ENCODE measurements at places on chromosomes 3 and 15.
A peak's percentile ranks its signal among the peaks of the same experiment; 100 is the strongest.

- peak; percentile 56 for DNase-seq
Measured at GRCh38 chr3:124168271-124168670, 176.3 kb upstream of the ROPN1 start.

- no peak for DNase-seq
Measured at GRCh38 chr3:106007512-106007911, 138.7 kb upstream of the CBLB start.

DNA sequence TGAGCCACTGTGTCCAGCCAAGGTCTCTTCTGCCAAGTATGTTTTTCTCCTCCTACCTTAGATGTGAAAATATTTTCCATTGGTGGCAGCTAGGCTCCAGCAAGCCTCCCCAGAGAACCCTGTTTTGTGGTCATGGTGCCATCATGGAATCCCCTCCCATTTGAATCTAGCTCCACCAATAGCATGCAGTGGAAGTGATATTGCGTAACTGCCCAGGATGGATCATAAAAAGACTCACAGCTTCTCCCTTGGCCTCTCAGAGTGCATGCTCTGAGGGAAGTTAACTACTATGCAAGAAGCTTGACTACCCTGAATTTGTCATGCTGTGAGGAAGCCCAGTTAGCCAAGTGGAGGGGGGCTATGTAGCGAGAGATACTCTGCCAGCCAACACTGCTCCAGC lies 27.5 kb downstream of the CRYGS start:
- DNase-seq: no peak

GRCh38 chr15:50798684-50799083 lies 33.2 kb upstream of the SPPL2A start:
- no peak for DNase-seq

DNA sequence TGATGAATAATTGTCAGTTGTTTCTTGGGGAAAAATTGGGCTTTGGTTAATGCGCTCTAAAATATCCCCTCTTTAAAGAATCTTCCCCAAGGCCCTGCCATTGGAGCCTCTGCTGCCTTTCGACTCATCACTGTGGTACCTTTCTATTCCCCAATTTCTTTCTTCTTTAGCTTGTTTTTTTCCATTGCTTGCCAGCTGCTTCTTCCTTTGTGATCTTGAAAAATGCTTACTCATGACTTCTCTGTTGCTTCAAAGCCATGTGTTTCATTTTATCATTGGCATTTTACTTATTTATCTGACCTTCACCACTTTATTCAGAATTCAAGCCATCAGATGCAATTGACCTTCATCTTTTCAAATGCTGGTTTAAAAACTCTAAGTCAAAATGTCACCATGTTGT lies 84.4 kb downstream of the SV2B start:
- DNase-seq: no peak

GRCh38 chr3:23810343-23811184 lies 4.8 kb downstream of the UBE2E1 start:
- no peak for DNase-seq
